CD4-positive, CD25-positive, alpha-beta regulatory T cell (primary cell): ENCODE measurements at places on chromosomes 4 and X. TPM values are rescaled to one million over a fixed set of nuclear protein-coding genes. Genes with fewer than 3 reads are reported as not detected.
A peak's percentile ranks its signal among the peaks of the same experiment; 100 is the strongest.

GRCh38 chr4:141046255-141046654 lies 87.0 kb downstream of the RNF150 start:
- no peaks in the 10 kb centered on the region for H3K4me1 ChIP-seq
- H3K4me3 ChIP-seq, result no peak overlapping the region
- H3K36me3 ChIP-seq, result no peaks in the 10 kb centered on the region
- DNase-seq, result no peak

DNA sequence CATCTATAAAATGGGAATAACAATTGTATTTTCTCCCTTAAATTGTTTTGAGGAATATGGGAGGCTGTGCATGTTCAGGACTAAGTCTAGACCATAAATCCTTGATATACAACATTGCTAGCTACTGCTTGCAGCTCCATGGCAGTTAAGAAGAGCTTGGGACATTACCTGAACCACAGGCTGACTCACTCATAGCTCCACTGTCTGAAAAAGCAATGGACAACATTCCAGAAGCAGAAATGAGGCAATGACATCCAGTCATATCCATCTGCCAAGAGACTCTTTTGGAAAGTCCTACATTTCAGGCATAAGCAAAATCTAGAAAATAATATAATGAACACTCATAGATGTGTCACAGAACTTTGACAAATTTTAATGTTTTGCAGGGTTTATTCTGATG lies 167.3 kb upstream of the LEF1 start:
- no peak for DNase-seq
- no peaks in the 10 kb centered on the region for H3K27me3 ChIP-seq
- no peaks in the 10 kb centered on the region for H3K36me3 ChIP-seq
- H3K27ac ChIP-seq, result no peak overlapping the region
- H3K4me1 ChIP-seq, result no peaks in the 10 kb centered on the region
- no peak overlapping the region for H3K4me3 ChIP-seq

- H3K4me1 ChIP-seq, result no peaks in the 10 kb centered on the region
- H3K4me3 ChIP-seq, result no peak overlapping the region
- DNase-seq, result peak; percentile 24
- no peaks in the 10 kb centered on the region for H3K27me3 ChIP-seq
- H3K36me3 ChIP-seq, result no peaks in the 10 kb centered on the region
- no peak overlapping the region for H3K27ac ChIP-seq
These were observed 43.0 kb downstream of the ENPEP start for GRCh38 chr4:110518889-110519490.

- no peaks in the 10 kb centered on the region for H3K27me3 ChIP-seq
- DNase-seq, result no peak
- no peak overlapping the region for H3K27ac ChIP-seq
- H3K4me1 ChIP-seq, result no peaks in the 10 kb centered on the region
These were observed 52.6 kb upstream of the MTM1 start for GRCh38 chrX:150515801-150516200.

DNA sequence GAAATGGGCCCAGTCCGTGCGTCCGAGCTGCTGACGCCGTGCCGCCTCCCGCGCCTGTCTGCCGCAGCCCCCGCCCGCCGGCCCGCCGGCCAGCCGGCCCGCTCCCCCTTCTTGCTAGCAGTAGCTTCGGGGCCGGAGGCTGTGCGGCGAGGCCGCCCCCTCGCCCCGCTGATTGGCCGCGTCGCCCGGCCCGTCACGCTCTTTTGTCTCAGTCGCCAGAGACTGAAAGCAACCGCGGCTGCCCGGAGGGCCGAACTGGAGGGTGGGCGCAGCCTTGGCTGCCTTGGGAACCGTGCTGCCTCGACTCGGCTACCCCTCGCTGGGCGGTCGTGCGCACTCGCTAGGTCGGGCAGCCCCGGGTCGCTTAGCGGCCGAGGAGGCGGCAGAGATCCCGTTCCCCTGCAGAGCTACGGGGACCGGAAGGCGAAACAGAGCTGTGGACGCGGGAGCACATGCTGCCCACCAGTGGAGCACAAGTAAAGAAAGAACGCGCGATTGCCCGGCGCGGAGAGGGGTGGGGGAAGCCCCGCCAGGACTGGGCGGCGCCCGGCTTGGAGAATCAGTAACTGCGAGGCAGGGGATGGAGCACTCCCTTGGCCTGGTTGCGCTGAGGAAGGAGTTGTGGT lies at the start of gene ZCCHC18:
Gene ZCCHC18, plus strand, starts transcription at position 198 of the 626 bp plus-strand sequence. CDS start 1,589 bp downstream, outside the sequence.
- no peaks in the 10 kb centered on the region for H3K36me3 ChIP-seq
- DNase-seq, result peak; percentile 41
- H3K27ac ChIP-seq, result peak within 1 kb of the TSS; percentile 78
- peak within 1 kb of the TSS; percentile 65 for H3K4me3 ChIP-seq
- no peaks in the 10 kb centered on the region for H3K27me3 ChIP-seq

GRCh38 chr4:22336822-22337221 lies 179.0 kb downstream of the ADGRA3 start:
- H3K27ac ChIP-seq, result no peak overlapping the region
- H3K4me1 ChIP-seq, result no peaks in the 10 kb centered on the region
- H3K4me3 ChIP-seq, result no peak overlapping the region
- DNase-seq, result no peak
- H3K27me3 ChIP-seq, result no peaks in the 10 kb centered on the region

DNA sequence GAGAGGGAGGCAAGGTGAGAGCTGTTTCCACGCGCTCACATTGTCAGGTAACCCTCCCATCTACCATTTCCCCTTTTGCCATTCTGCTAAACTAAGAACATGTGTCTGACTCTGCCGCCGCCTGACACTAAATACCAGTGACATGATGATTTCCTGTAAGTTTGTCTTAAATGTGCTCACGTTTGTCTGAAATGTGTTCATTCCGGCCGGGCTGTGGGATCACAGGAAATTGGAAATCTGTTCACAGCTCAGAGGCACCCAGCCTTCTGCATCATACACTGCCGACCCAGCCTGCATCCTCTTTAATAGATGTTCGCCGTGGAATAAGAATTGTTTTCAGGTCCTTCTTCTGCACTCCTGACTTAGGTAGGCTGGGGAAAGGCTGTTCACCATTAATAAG lies 336.2 kb upstream of the PPARGC1A start:
- no peaks in the 10 kb centered on the region for H3K27me3 ChIP-seq
- H3K4me3 ChIP-seq, result no peak overlapping the region
- no peak for DNase-seq
- H3K4me1 ChIP-seq, result no peaks in the 10 kb centered on the region

DNA sequence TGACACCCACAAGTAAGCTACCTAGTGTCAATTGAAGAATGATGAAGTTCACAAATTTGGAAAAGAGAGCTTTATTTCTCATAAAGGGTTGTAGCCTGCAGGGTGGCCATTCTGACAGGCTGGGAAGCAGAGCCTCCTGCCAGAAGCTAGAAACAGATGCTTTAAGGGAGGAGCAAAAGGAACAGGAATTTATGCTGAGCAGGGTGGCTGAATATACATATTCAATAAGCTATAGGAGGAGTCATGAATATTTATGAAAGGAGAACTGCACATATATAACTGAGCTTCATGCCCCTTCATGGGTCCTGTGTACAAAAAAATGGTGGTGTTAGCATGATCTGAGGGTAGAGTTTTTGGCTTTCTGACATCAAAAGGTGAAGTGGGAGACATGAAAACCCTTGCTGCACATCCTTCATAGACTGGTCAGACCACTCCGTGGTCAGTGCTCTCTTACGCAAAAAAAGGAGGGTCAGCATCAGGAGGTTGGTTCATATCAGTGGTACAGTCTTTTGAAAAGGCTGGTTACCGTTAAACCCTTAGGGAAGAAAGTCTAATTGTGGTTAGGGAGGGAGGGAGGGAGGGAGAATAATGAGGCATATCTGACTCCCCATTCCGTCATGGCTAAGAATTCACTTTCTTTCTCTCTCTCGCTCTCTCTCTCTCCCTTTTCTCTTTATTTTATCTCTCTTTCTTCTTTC lies 121.4 kb downstream of the LUZP4 start:
- no peak overlapping the region for H3K27ac ChIP-seq
- H3K36me3 ChIP-seq, result no peaks in the 10 kb centered on the region
- no peaks in the 10 kb centered on the region for H3K4me1 ChIP-seq
- no peak overlapping the region for H3K4me3 ChIP-seq
- no peak for DNase-seq
- no peaks in the 10 kb centered on the region for H3K27me3 ChIP-seq

Gene RBM47
- total RNA-seq, result 1.5 TPM

Gene TRIM75
- total RNA-seq, result not detected

Gene TMEM255A
- total RNA-seq, result not detected

Gene SPARCL1
- not detected for total RNA-seq

Gene TMSB15A
- total RNA-seq, result not detected

Gene NLGN4X
- total RNA-seq, result not detected
